ELR (cell line): ENCODE measurements at places on chromosomes 5 and 9.
A peak's percentile ranks its signal among the peaks of the same experiment; 100 is the strongest.

DNA sequence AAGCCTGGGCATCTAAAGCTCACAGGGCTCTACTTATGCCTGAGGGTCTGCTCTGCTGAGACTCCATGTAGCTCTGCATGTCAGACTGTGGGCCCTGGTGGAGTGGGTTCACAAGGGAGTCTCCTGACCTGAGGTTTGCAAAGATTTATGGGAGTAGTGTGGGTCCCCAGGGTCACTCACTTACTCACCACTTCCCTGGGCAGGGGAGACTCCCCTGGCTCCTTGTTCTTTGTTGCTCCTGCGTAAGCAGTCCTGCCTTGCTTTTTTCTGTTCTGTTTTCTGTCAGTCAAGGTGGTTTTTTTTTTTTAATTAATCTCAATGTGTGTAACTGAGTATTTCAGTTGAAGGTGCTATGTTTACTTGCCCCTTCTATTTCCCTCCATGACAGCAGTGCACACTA lies 256.6 kb downstream of the TMEM38B start:
- no peak for DNase-seq

GRCh38 chr9:78788101-78788500 lies 491.2 kb downstream of the PSAT1 start:
- DNase-seq = peak; percentile 67

DNA sequence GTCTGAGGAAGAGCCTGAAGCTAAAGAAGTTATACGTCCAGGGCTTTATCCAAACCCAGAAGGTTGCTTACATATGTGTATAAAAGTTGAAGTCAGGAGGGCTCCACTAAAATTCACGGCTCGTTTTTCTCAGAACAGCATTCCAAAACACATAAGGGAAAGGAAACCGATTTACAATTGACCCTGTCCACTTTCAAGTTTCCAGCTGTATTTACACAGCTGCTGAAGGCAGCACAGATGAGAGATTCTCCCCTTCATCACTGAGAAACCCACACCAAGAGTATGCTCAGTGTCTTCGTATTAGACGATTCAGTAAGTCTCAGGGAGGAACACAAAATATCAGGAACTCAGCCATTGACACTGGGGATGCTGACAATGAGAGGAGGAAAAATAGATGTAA lies 5.9 kb upstream of the NREP start:
- DNase-seq = no peak

GRCh38 chr5:3564116-3564515 lies 31.5 kb upstream of the IRX1 start:
- DNase-seq = no peak

GRCh38 chr9:69089491-69089890 lies 53.9 kb downstream of the FXN start:
- DNase-seq = no peak

DNA sequence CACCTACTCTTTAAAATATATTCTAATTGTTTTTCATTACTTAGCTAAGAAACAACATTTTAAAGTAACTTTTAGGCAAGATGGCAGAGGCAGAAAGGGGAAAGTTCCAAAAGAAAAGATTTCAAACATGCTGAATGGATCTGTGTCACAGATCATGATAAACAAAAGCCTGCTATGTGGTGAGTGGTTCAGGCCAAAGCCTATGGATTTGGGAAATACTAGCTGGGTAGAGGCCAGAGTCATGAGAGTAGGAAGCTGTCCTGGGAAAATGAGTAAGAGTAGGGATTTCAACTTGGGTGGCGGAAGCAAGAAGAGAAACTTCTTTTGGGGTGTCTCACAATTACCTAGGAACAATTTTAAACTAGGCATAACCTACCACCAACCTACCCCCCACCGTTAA lies 68.7 kb upstream of the GRHPR start:
- no peak for DNase-seq

DNA sequence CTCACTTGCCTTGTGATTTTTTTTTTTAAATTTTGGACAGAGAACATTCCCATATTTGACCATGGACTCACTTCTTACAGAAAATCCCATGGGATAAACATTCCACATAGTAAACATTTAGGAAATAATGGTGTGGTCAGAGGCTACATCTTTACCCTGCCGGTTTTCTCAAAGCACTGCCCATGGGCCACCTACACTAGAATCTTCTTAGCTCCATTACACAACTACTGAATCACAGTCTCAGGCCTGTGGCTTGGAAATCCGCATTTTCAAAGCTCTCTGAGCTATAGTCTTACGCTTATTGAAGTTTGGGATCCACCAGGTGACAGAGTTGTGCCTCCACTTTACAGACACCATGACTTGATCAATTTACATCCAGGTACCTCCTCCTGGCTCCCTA lies 39.4 kb downstream of the ALG2 start:
- no peak for DNase-seq

DNA sequence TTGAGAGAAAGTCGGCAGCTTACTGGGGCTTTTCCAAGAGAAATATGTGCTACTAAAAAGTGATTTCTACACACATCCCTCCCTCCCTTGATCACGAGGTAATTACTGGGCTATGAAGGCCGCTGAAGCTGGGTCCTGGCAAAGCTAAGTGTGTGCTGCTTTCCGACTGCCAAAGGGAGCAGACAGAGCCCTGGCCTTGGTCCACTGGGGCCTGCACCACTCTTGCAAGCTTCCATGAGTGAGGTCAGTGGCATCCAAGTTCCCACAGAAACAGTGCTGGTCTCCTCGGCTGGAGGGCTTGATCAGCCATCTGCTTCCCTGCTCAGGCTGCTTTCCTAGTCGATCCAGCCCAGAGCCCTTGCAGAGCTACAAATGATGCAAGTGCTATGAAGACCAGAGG lies 154.8 kb upstream of the LHFPL2 start:
- no peak for DNase-seq

DNA sequence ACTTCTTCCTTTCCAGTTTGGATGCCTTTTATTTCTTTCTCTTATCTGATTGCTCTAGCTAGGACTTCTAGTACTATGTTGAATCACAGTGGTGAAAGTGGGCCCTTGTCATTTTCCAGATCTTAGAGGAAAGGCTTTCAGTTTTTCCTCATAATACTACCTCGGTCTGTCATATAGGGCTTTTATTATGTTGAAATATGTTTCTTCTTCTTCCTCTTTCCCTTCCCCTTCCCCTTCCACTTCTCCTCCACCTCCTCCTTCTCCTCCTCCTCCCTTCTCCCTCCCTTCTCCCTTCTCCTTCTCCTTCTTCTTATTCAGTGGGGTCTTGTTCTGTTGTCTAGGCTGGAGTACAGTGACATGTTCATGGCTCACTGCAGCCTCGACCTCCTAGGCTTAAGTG lies 9.2 kb upstream of the TERT start:
- DNase-seq = no peak

DNA sequence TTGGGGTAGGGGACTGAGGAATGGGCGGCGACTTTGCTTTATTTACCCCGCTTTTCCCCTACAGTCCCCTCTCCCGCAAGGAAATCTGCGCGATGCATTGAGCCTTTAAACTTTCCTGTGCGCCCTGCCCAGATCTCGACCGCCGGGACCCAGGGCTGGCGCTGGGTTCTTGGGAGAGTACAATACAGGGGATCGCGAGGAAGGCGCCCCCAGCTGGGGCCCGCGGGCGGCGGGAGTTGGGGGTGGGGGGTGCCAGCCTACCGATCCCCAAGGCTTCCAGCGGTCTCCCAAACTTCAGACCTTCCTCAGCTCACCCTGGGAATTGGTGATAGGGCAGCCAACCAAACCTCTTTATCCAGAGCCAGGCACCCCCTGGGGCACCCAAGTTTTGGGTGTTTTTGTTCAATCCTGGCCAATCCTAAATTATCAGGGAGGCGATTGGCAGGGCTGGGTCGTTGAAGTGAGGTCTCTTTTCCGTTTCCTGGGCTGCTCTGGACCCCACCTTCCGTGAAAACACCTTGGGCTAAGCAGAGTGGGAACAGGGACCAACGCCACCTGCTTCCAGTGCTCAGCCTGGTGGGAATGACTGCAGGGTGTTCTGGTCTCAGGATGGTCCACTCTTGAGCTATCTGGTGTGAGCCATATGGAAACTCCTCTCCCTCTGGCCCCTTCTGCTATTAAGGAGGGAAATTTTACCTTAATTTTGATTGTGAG lies 51.4 kb upstream of the DAB2IP start:
- no peak for DNase-seq

DNA sequence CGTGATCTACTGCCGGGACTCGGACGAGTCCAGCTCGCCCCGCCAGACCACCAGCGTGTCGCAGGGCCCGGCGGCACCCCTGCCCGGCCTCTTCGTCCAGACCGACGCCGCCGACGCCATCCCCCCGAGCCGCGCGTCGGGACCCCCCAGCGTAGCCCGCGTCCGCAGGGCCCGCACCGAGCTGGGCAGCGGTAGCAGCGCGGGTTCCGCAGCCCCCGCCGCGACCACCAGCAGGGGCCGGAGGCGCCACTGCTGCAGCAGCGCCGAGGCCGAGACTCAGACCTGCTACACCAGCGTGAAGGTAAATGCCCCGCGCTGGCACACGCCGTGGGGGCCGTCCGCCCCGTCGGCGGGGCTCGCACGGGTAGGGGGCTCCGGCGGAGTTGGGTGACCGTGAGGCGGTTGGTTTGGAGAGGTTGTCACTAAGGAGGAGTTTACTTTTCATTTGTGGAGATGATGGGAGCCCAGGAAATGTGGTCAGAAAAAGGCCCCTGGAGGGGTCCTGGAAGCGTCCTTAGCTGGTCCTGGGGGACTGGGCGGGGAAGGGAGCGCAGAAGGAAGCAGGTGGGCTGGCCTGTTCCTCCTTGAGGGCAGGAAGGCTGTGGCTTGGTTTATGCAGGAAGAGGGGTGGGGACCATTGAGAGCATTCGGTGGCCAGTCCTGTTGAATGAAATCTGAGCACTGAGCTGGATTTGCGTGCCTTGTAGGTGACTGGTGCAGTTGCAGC lies 647 bp downstream of the PDE8B start:
- DNase-seq = peak; percentile 8

DNA sequence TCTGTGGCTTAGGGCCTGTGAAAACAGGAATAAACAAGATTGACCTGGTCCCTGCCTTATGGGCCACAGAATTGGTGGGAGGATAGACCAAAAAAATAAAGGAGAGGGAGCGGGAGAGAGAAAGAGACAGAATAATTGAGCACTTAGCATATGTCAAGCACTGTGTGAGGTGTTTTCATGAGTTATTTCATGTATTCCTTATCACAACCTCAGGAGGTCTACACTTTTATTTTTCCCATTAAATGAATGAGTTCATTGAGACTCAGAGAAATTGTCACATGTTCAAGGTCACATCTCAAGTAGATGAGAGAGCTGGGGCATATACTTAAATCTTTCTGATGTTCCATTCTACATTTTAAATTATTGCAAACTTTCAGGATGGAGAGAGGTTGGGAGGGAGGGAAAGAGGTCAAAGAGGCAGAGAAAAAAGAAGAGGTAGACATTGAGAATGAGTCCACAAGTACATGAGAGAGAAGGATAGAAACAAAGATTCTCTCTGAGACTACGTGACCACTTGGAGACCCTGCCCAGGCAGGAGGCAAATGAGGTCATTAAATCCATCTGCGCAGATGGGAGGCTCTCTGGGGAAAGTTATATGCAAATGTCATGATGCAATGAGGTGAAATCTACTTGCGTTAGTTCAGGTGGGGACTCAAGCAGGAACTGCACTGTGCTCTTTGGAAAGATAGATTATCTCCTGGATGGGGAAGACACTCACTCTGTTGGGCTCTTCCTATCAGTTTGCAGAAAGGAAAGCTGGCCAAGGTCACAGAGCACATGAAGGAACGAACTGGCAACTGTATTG lies 241.5 kb downstream of the PAPPA start:
- no peak for DNase-seq

DNA sequence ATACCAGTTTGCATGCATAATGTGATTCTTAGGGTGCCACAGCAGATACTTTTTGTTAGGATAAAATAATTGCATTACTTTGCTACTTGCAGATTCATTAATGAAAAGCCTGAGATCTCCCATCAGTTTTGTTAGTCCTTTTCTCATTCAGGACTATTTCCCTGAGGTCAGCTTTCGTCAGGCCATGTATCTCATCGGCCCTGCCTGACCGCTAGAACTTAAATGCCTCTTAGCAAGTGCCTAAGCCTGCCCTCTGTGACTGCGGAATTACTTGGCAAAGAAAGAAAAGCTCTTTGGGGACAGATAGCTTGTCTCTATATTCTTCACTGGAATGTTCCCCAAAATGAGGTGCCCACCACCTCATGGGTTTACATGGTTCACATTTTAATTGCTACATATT lies 147.8 kb downstream of the KCTD16 start:
- no peak for DNase-seq

- DNase-seq = no peak
These were observed 100.4 kb upstream of the TLE1 start for GRCh38 chr9:81789721-81790120.

GRCh38 chr5:95076395-95077185 lies 208.3 kb downstream of the MCTP1 start:
- no peak for DNase-seq

- DNase-seq = no peak
These were observed 81.7 kb upstream of the LMX1B start for GRCh38 chr9:126532019-126532462.

DNA sequence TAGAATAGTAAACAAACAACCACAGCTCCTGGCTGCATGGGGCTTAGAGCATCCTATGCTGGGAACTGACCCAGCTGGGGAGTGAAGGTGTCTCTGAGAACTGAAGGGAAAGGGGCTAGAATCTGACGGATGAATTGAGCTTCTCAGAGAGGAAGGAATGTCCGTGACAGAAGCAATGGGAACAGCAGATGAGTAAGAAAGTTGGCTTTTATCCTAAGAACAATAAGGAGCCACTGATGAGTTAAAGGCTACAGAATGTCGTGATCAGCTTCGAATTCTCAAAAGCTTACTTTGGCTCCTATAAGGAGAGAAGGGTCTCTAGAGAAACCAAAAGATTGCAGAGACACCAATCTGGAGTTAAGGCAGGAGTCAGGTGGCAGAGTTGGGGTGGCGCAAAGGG lies 52.6 kb downstream of the EBF1 start:
- DNase-seq = peak; percentile 45

- peak; percentile 51 for DNase-seq
These were observed 388.0 kb downstream of the ACTL7B start for GRCh38 chr9:108467653-108468324.

DNA sequence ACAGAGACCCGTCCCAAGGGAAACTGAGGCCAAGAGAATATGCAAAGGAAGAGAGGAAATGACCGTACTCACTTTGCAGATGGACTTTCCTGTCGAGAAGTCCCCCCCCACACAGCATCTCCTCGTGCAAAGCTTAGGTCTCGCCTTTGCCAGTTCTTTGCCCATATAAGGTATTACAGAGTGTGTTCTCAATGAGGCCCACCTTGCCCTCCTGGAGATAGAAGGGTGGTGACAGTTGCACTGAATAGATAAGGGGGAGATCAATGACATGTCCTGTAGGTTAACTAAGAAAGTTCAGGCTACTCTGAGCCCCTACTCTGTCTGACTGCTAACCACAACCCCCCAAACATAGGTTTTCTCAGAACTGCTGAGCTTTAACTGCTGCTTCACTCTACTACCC lies 68.2 kb upstream of the SPTLC1 start:
- DNase-seq = no peak
